ENCODE measurements at places on chromosomes 5 and 9.
A peak's percentile ranks its signal among the peaks of the same experiment; 100 is the strongest.

DNA sequence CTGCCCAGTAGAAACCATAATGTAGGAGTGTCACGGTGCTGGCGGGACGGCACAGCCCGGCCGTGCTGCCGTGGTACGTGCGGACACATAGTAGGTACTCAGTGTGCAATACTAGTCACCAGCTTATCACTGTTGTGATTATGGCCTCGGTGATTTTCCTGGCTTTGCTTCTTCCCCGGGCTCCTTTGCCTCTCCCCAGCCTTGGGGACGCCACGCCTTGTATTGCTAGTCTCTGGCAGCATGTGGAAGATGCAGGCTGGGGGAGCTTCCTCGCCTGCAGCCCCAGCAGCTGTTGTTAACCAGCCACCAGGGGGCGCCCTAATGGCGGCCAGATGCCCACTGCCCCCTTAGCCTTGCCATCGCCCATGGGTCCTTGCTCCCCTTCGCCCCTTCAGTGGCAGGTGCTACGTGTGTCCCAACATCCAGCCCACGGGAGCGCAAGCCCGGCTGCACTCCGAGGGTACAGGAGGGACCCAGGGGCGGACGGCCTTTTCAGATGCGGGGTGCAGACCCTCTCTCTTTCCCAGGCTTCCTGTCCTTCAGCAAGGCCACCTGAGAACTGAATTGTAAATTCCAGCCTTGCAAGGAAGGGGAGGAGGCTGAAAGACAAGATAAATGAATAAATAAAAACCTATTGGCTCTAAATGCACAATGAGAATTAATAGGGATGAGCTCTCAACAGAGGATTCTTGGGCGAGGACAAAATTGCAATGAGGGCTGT is 8.0 kb downstream of the NTNG2 start:
- DNase-seq, result peak; percentile 44

DNA sequence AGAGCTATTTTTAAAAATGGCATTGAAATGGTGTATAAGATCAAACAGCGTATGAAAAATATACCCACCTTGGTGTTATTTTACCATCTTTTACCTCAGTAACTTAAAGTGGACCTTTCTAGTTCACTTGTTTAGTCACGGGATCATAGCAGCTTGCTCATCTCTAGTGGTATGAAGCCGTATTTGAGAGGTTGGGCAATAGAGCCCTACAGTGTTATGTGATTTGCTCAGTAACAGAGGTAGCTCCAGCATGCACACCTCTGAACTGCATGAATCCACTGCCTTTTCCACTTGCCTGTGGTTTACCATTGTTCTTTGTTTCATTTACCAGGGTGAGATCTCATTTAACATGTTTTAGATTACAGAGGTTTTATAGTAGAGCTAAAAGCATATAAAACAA is 134.4 kb downstream of the ATG10 start:
- DNase-seq, result no peak

GRCh38 chr5:142994218-142994617 is 224.0 kb downstream of the ARHGAP26 start:
- DNase-seq, result no peak

GRCh38 chr5:91418158-91418557 is 35.0 kb upstream of the ARRDC3 start:
- no peak for DNase-seq

GRCh38 chr9:130265431-130266235 is at the start of gene HMCN2:
Gene HMCN2, plus strand, starts transcription at chr9:130265760. Its CDS starts 119 bp downstream, at chr9:130265879.
- DNase-seq, result no peak

DNA sequence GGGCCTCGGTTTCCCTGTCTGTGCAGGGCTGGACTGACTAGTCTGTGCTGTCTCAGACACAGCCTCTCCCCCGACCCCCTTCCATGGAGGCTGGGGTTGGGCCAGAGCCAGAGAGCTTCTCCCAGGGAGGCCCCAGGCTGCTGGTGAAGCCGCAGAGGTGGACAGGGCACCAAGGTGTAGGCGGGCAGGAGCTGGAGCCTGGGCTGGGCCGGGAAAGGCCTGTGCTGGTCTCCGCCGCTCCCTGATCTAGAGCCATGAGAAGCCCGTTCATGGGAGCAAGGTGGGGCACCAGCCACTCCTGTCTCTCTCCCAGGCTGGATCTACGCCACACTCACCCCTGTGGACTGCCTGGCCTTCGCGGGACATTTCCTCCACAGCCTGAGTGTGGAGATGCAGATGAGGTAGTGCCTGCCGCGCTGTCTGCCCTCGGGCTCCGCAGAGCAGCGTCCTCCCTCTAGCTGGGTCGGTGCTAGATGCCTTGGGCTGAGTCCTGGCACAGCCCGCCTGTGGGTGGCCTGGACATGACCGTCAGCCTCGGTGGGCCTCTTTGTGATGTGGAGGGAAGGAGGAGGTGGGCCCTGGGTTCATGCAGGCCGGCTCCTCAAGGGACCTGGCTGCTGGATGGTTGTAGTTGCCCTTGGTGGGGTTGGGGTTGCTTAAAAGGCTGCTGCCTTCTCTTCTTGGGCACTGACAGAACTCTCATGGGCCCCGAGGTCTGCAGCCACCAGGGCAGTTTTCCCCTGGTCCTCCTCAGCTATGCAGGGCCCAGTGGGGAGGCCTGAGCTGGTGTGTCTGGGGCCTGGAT is 79.4 kb downstream of the PHF2 start:
- no peak for DNase-seq

DNA sequence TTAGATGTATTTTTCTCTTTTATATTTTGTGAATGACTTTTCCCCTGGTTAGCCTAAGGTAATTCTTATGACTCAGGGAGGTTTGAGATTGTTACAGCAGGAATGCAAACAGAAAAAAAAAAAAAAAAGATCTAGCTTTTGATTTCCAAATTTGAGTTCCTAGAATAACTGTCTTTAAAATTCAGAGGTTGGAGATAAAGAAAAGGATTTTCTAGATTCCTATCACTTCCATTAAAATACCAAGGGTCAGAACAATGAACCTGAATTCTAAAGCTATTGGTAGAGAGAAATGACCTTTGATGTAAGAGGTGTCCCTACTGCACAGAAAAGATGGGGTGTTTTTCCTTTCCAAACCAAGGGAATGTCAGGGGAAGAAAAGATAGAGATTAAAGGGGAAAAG is 262.5 kb downstream of the DOCK8 start:
- DNase-seq, result no peak

DNA sequence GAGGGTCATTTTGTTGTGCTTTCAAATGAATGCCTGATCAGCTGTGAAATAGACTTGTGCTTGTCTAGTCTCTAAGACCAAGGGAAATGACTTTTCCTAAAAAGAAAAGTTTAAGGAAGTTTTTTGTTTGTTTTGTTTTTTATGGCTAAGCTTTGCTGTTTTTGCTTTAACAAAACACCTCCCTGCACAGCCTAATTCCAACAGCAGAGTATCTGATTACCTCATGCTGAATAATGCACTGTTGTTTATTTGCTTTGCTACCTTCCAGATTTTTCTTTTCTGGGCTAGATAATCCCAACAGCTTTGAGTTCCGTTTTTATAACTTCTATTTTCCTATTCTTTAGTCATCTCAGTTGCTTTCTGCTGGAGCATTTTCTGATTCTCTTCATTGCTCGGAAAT is 95.8 kb downstream of the AOPEP start:
- no peak for DNase-seq

DNA sequence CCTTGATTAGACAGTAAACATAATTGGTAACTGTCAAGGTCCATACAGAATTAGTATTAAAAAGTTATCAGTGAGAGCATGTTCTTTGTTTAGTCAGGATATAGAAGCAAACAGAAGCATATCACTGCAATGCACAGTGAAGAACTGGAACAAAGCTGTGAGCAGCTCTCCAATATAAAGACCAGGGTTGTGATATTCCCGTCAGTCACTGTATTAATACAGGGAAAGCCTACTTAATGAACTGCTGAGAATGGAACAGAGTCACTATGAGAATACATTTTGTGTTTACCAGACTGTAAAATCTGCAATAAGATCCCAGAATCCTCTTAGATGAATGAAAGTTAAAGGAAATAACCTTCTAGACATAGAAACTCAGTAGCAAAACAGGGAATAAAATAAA is 58.2 kb downstream of the EFNA5 start:
- no peak for DNase-seq

GRCh38 chr9:98851730-98852459 is 44.4 kb downstream of the GALNT12 start:
- peak; percentile 33 for DNase-seq

DNA sequence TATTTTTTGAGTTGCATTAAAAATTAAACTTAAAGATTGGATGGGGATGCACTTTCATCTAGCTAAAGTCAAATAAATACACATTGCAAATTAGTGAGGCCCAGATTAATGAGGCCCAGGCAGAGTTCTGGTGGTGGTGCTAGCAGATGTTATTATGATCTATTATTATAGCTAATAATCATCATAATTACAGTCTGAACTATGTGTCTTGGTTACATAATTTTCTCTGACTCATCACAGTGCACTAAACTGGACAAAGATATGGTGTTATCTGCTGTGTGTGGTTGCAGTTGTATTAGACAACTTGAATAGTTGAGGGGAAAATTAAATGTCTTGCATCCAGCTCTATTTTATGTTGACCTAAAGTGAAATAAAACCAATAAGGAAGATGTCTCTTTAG is 568.8 kb downstream of the TLR4 start:
- DNase-seq, result no peak

DNA sequence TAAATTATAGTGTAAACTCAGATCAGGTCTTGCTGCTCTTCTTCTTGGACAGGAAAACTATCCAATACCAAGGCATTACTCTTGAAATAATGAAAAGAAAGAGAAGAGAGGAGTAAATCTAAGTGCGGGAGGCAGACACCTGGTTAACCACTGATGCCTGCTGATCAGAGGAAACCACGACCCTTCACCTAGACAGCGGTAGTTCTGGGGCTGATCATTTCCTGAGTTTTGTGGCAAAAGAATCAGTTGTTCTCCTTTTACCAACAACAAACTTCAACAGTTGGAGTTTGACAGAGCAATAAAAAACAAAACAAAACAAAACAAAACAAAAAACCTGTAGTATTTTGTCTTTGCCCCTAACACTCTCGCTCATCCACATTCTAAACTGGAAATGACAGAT is 3.0 kb downstream of the RLN1 start:
- no peak for DNase-seq

GRCh38 chr5:132557478-132558172 is 848 bp downstream of the RAD50 start:
- peak; percentile 38 for DNase-seq

DNA sequence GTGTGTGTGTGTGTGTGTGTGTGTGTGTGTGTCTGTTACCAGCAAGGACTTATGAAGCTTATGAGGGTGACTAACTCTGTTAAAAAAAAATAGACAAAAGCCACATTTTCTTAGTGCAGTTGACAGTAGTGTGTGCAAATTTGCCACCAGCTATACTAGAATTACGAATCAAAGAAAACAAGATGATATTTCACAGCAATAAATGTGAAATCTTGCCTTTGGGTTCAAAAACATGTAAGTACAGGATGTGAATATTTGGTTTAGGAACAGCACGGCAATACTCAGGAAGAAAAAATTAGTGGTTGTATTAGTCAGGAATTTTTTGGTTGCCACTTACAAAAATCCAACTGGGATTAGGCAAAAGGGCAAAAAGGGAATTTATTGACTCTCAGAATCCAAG is 117.4 kb downstream of the NPR3 start:
- peak; percentile 34 for DNase-seq

- DNase-seq, result peak; percentile 56
These were observed 5.5 kb upstream of the DBN1 start for GRCh38 chr5:177478711-177479646.

DNA sequence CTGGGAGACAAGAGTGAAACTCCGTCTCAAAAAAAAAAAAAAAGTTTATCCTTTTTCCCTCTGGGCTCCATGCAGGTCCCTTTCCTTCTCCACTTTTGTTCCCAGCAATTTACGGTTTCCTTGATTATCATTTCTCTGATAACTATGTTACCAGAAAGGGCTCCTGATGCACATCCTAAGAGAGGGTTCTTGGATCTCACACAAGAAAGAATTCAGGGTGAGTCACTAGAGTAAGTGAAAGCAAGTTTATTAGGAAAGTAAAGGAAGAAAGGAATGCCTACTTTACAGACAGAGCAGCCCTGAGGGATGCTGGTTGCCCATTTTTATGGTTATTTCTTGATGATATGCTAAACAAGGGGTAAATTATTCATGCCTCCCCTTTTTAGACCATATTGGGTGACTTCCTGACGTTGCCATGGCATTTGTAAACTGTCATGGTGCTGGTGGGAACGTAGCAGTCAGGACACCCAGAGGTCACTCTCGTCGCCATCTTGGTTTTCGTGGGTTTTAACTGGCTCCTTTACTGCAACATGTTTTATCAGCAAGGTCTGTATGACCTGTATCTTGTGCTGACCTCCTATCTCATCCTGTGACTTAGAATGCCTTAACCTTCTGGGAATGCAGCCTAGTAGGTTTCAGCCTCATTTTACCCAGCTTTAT is 13.5 kb upstream of the MELK start:
- peak; percentile 52 for DNase-seq

DNA sequence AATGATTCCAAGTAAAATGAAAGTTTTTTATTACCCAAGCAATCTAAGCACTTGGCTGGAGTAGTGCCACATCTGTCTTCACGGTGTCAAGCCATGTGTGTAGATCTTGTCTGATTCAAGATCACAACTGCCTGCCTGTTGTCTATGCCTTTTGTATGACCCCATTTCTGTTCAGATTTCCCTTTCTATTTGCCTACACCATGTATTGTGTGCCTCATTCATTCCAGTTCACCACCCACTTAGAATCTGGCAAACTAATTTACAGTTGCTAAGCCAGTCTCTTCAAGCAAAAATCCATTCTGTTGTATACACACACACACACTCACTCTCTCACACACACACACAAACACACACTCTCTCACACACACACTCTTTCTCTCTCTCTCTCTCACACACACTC is 33.7 kb downstream of the GLDC start:
- DNase-seq, result no peak

DNA sequence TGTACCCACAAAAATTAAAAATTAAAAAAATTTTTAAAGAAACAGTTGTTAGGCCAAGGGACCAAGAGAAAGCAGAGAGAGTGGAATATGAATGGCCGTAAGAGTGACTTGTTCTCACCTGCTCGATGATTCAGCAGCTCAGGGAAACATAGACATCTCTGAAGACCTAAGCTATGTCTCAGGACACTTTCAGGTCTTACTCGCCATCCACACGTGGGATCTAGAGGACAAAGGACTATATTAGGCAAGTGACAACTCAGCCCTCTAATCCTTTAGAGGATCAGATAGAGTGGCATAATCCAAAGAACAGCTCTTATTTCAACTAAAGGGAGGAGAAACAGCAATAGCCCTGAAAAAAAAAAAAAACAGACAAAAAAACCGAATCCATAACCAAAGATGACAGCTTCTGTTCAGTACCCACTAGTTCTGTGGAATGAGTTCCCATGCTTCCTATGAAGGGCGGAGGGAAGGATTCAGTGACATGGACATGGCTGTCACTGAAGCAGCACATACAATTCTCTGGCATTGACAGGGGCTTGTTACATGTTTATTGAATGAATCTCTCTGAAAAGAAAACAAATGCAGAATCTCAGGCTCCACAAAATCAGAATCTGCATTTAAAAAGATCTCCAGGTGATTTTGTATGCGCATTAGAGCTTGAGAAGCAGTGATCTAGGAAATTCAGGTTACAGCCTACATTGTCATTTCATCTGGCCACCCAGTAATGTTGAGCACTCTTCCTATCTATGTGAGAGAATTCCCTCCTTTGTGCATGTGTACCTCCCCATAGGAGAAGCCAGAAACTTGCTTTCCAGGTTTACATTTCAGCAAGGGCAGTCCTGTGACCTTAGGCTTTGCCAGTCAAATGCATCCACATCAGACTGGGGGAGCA is 96.0 kb downstream of the KIAA1958 start:
- no peak for DNase-seq

GRCh38 chr5:133471699-133472098 is 140.6 kb downstream of the FSTL4 start:
- no peak for DNase-seq
